ENCODE measurements at places on chromosomes 7 and 10.

DNA sequence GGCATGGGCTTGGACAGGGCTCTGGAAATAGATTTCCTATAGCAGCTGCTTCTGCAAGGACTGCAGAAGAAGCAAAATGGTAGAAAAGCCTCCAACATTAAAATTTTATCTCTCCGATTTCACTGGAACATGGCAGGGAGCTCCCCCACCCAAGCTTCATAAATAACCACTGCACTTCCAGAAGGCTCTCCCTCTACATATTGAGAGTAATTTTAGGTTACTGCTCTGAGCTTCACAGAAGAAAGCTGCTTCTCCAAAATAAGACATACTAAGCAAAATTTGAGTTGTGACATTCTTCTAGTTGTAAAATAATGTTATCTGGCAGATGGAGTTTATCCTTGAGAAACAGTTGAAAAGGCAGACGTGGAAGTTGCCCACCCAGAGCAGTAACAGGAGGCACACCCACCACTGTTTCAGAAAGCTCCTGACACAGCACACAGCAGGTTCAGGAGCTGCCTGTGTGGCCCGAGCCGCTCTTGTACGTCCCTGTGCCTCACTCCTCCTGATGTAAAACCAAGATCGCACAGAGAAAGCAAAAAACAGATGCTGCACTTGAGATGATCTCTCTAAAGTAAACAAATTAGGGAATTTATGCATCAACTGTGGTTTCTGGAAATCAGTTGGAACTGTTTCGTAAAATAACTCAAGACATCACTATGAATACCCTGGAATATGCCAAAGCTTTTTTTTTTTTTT lies 621.0 kb downstream of the PARD3 start:
- no peak for DNase-seq

DNA sequence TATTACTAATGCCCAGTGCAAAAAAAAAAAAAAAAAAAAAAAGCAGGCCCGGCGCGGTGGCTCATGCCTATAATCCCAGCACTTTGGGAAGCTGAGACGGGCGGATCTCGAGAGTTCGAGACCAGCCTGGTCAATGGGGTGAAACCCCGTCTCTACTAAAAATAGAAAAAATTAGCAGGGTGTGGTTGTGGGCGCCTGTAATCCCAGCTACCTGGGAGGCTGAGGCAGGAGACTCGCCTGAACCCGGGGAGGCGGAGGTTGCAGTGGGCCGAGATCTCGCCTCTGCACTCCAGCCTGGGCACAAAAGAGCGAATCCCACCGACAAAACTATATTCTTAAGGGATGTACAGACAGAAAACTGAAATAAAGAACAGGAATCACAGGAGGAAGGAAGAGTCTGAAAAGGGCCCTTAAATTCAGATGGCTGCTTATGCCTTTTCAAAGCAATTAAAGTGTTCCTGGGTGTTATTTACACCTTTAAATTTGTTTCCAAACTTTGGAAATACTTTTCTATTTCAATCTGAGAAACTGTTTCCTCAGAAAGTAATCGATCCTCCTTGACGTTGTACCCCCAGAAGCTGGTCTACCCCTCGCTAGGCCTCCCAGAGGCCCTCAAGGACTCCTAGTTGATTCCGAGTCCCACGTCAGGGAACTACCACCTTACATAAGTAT lies 2.0 kb upstream of the KMT2E start:
- no peak for DNase-seq

- DNase-seq = no peak
Observed at GRCh38 chr10:96390460-96390864, 31.7 kb upstream of the OPALIN start.

DNA sequence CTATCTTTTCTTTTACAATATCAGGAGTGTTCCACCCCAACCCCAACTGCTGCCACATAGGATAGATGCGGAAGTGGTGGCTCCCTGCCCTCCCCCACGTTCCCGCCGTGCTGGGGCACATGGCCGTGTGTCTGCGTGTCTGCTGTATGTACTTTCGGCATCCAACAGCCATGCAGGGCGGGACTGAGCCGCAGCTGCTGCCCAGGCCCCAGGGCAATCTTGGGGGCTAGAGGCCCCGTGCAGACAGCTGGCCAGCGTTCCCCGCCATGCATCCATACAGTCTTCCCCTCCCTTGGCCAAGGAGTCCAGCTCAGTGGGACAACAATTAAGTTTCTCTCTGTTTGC lies 162.7 kb downstream of the DGKB start:
- DNase-seq = no peak

DNA sequence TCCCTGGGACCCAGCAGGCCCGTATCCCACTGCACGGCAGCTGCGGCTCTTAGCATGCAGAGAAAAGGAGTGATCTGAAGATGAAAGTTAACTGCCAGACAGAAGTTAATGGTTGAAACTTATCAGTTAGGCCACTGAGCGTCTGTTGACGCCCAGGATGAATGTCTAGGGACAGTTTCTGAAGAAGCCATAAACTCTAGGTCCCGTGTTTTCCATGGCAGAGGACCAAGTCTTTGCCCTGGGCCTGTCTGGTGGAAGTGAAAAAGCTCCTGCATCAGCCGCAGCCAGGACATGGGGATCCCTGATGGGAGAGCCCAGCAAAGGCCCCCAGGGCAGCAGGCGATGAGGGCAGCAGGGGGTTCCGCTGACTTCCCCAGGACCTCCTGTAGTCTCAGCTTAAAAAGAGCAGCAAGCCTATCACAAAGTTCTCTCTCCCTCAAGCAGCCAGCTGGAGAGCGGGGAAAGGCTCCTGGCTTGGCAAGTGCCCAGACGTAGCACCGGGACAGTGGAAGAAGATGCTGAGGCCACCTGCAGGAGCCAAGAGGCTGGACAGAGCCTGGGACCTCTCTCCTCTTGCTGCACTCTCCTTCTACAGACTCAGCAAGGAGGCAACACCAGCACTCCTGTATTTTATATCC lies 79.6 kb downstream of the TNS3 start:
- no peak for DNase-seq

DNA sequence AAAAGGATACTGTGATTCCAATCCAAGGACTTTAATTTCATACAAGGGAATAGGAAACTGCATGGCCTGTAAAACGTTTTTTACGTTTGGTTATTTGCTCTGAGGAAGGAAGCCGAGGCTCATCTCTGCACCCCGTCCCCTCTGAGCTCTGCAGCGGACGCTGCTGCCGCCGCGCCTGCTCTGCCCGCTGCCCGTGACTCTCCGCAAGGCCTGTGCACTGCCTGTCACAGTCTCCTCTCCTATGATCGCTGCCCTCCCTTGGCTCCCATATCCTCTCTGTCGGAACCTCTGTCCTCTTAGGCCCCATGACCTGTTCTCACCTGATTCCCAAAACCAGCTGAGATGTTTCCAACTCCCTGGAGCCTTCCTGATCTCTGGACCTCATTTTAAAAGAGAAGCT lies 320.3 kb upstream of the ZNF32 start:
- DNase-seq = no peak

DNA sequence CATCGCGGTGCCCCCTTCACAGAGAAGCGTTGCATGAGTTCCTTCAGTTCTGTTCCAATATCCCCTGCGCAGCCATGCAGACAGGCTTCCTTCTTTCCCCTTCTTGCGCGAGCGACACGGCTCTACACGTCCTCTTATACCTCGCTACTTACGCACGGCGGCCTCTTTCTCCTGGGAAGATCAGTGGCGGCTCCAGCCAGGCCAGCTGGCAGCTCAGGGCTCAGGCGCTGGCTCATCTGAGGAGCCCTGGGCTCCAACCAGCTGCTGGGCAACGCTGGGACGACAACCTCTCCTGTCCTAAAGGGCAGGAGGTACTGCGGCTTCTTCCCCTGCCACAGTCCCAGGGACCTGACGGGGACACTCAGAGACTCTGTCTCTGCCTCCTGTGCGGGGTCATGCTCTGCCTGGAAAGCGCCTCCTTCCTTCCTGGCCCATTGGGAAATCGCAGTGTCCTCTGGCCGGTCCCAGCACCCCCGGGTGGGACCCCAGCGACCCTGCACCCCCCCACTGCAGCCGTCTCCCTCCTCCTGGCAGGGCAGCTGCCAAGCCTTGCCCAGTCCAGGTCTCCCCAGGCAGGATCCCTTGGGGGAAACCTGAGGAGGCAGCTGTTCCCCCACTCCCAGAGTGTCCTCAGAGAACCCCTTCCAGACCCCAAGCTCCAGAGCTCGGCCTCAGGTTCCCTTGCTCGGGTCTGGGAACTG lies 5.0 kb upstream of the FAM20C start:
- DNase-seq = no peak

DNA sequence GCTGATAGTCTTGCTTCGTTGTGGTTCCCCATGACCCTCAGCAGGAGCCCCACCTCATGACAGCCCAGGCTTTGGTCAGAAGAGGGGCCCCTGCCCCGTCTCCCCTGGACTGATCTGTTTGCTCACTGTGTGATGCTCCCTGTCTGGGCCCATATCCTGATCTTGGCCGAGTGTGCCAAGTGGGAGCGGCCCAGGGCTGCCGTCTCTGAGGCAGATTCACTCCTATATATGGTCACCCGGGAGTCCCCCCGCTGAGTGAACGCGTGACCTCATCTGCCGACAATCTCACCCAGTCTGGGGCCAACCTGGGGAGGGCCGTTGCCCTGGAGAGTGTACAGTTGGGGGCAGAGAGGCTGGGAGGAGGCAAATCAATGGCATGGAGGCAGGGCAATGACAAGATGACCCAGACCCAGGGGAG lies 34.5 kb downstream of the PPIF start:
- DNase-seq = no peak

GRCh38 chr7:125484755-125485154 lies 555.1 kb upstream of the POT1 start:
- DNase-seq = no peak

All from CD4-positive, alpha-beta memory T cell (primary cell).